Mucosa of descending colon (tissue), 3 donors: ENCODE measurements at places on chromosomes 11 and 22. TPM values are rescaled to one million over a fixed set of nuclear protein-coding genes. Genes with fewer than 3 reads are reported as not detected.

SLC3A2 gene
- total RNA-seq = 127 TPM

DEUP1 gene
- not detected for total RNA-seq

OPCML gene
- 0.47 TPM for total RNA-seq

- no peak for DNase-seq
Observed at GRCh38 chr11:112694813-112695212, 266.4 kb upstream of the NCAM1 start.

DNA sequence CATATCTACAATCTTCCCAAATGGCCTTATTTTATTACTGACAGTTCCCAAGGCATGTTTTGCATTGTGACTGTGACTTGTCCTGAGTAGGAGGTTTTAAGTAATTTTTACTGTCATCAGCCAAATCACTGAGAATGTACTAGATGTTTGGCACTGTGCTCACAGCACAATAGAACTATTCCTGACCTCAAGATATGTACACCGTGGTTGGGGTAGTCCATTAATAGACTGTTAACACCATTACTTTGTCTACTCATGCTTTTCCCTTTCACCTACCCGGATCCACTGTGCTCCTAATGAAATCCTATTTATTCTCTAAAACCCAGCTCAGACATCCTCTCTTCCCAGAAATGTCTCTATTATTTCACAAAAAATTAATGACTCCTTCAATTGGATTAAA lies 168.7 kb upstream of the TENM4 start:
- DNase-seq = no peak

DNA sequence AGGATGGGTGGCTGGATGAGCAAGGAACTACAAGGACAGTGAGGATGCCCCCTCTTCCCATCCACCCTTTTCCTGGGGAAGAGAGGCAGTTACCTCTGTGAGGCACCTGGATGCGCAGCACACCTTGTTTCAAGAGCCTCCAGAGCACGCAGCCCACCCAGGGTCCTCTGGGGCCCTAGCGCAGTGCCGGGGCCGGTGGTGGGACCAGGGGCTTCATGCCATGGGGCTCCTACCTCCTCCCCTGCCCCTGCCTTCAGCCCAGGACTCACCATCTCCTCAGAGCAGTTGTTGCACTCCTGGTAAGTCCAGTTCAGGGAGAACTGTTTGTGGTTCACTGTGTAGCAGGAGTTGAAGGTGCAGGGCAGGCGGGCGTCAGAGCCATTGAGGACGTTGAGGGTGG lies 8.1 kb downstream of the SCN2B start:
- DNase-seq = no peak

- DNase-seq = no peak
Observed at GRCh38 chr11:15918674-15919073, 437.7 kb downstream of the SOX6 start.

- no peak for DNase-seq
Observed at GRCh38 chr11:110148775-110149744, 55.9 kb downstream of the ZC3H12C start.

DNA sequence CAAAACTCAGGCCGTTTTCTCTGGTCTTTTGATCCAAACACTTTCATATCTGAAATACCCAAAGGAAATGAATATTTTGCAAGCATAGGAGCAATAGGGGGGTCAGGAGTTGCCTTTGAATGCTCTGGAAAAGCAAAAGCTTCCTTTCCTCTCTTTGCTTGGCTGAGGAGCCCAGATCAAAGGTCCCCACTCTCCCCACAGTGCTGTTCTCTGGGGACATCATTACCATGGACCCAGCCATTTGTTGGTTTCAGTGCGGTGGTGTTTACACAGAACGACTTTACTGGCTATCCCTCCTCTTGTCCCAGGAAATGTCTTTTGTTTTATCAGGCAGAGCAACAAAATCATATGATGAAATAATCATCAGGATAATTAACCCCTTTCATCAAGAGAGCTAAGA lies 1089.1 kb downstream of the TBC1D22A start:
- DNase-seq = no peak
